ENCODE measurements at places on chromosomes 2 and 18. TPM values are rescaled to one million over a fixed set of nuclear protein-coding genes. Genes with fewer than 3 reads are reported as not detected.

Gene MC2R
- total RNA-seq: not detected

Gene LTBP1
- total RNA-seq: 124 TPM

Gene IL36RN
- not detected for total RNA-seq

Gene ANKRD30BL
- not detected for total RNA-seq

Gene FBXO36
- total RNA-seq: 1.2 TPM

Gene MSGN1
- not detected for total RNA-seq

Gene LBX2
- 0.51 TPM for total RNA-seq

Gene KIF1A
- total RNA-seq: 10.2 TPM

Gene DOK1
- total RNA-seq: 3.9 TPM

Gene TRIM43
- total RNA-seq: not detected

Gene ACMSD
- not detected for total RNA-seq

Gene ERMN
- total RNA-seq: not detected

Gene KCNF1
- total RNA-seq: 0.27 TPM

Gene SERPINB12
- total RNA-seq: not detected

Gene DIS3L2
- total RNA-seq: 18.6 TPM

Gene GRHL1
- total RNA-seq: 1.1 TPM

Gene MYO5B
- total RNA-seq: 5.2 TPM

Gene AMER3
- not detected for total RNA-seq

Gene HRH4
- 0.08 TPM for total RNA-seq

Gene DAPL1
- total RNA-seq: not detected

Gene VIT
- 2.6 TPM for total RNA-seq

Gene CCDC74A
- total RNA-seq: 1.1 TPM

Gene RFX8
- total RNA-seq: not detected

Gene UGT1A10
- total RNA-seq: not detected

Gene PUM2
- 75.6 TPM for total RNA-seq

Gene IMPA2
- total RNA-seq: 19.9 TPM

Gene VWA3B
- 0.51 TPM for total RNA-seq

Gene UGT1A5
- total RNA-seq: not detected

Gene RALBP1
- total RNA-seq: 51.0 TPM

Gene CFAP65
- total RNA-seq: not detected

Gene G6PC2
- not detected for total RNA-seq

Gene CNGA3
- total RNA-seq: not detected

Gene WDR33
- 35.9 TPM for total RNA-seq

Gene POTEE
- total RNA-seq: not detected

Gene LHCGR
- total RNA-seq: 0.24 TPM

Gene MTCL1
- 16.3 TPM for total RNA-seq

Gene ELOA2
- not detected for total RNA-seq

Gene LINC00305
- not detected for total RNA-seq

Gene SERPINB4
- not detected for total RNA-seq

Gene CDH2
- total RNA-seq: 367 TPM

Gene SP3
- 45.4 TPM for total RNA-seq

Gene RAPGEF4
- total RNA-seq: 12.6 TPM

Gene CROCC2
- not detected for total RNA-seq

Gene FMNL2
- total RNA-seq: 6.2 TPM

Gene SNORC
- 1.1 TPM for total RNA-seq

Gene PDE11A
- total RNA-seq: 0.54 TPM

Gene ELP2
- total RNA-seq: 50.4 TPM

Gene SCG2
- total RNA-seq: 0.97 TPM

Gene TRAPPC12
- 67.5 TPM for total RNA-seq

Gene PAX8
- total RNA-seq: 0.35 TPM

Gene PRSS56
- not detected for total RNA-seq

Gene FEV
- not detected for total RNA-seq

Gene RBKS
- 3.9 TPM for total RNA-seq

Gene SESTD1
- total RNA-seq: 48.9 TPM

Gene CNDP1
- not detected for total RNA-seq

Gene LRP2
- 0.30 TPM for total RNA-seq
